Kidney epithelial cell (primary cell): ENCODE measurements at places on chromosomes 6 and 20.

DNA sequence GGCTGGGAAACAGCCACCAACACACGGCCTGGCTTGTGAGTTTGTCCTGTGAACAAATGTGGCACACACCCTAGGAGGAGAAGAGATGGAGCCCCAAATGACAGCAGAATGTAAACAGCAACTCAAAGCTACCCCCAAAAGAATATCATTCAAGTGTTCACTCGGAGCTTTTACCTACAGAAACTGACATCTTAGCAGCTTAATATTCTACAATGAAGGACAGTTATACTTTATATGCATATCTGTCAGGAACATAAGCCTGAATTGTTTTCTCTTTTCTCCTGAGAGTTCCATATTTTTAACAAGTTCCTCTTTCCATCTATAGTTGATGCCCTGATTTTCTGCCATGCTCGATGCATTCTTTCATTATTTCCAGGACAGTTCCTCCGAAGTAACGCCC is 566.0 kb upstream of the MAP3K7 start:
- DNase-seq, result no peak

- no peak for DNase-seq
Measured at GRCh38 chr6:87151781-87152525, 3.4 kb upstream of the ZNF292 start.

- DNase-seq, result no peak
Measured at GRCh38 chr6:119078376-119079282, at the start of gene FAM184A. Gene FAM184A, minus strand, starts transcription at chr6:119078664. Its CDS starts 365 bp downstream, at chr6:119078299.

DNA sequence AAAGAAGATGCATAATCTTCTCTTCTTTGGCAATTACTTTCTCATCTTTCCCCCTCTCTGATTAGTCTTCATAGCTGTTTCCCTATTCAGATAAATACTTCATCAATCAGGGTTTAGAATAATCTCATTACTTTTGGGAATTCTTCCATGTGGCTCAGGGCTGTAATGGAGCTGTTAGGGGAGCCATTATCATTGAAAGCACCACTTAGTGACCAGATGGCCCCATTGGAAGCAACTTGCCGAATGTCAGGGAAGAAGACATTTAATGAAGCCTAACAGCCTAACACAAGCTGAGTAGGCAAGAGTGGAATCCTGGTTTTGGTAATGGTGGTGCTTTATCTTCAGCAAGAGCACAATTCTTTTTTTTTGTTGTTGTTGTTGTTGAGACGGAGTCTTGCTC is 45.0 kb downstream of the TIAM2 start:
- no peak for DNase-seq

DNA sequence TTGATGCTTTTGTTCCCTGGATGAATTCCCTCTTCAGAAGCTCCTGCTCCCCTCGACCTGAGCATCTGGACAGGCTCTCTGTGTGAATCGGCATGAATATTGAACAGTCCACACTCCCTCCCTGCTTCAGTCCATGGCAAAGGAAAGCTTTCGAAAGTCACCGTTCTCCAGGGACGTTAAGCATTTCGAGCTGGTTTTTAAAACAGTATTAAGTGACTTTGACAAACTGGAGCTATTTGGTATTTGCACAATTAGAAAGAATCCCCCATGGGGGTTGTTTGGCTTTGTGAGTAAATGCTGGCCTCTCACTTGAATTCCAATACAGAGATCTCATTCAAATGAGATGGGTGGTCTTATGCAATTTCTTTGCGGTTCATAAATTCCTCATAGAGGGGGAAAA is 85.3 kb upstream of the TIAM2 start:
- DNase-seq, result no peak

- DNase-seq, result no peak
Measured at GRCh38 chr6:51459958-51460357, 627.5 kb downstream of the PKHD1 start.
